ENCODE measurements at places on chromosomes 1 and 21.

DNA sequence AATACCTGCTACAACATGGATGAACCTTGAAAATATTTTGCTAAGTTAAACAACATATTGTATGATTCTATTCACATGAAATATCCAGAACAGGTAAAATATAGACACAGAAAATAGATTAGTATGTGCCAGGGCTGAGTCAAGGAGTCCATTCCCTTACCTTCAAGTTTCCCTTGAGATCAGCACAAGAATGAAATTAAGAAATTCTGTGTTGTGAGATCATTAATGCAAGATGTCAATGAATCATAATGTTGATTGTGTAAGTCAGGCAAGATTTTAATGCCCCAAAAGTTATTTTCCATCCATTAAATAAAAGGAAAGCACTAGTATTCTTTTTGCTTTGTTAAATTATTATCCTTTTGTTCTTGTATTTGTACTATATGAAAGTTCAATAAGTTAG is 139.4 kb downstream of the MRPL39 start:
- no peak for DNase-seq

- DNase-seq: no peak
Observed at GRCh38 chr1:243719476-243719875, 130.6 kb downstream of the AKT3 start.

GRCh38 chr1:68128157-68128556 is 77.7 kb upstream of the DIRAS3 start:
- DNase-seq: no peak

DNA sequence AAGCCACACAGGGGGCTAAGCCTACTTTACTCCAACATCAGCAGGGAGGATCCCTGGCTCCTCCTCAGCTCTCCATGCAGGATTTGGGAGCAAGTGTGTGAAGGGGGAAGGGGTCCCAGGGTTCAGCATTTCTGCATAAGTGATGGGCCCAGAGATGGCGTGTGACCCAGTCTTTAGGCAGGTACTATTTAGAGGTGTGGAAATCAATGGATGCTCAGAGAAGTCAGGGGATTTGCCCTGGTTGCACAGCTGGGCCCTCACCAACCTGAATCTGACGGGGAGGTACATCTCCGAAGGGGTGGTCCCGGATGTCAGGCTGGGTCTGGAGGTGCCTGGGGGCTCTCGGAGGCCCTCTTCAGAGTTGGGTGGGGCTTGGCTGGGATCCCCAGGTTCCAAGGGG is 6.9 kb upstream of the TCEA3 start:
- DNase-seq: no peak

GRCh38 chr21:41920476-41920875 is 33.3 kb downstream of the C2CD2 start:
- no peak for DNase-seq

DNA sequence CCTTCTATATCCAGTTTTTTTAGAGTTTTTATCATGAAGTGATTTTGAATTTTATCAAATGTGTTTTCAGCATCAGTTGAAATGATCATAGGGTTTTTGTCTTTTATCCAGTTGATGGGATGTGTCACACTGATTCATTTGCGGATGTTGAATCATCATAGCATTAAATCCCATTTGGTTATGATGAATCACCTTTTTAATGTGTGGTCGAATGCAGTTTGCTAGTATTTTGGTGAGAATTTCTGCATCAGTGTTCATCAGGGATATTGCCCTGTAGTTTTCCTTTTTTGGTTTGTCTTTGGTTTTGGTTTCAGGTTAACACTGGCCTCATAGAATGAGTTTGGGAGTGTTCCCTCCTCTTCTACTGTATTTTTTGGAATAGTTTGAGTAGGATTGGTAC is 80.3 kb downstream of the DIRAS3 start:
- DNase-seq: no peak

- DNase-seq: no peak
Observed at GRCh38 chr1:51498924-51499323, 20.1 kb downstream of the EPS15 start.

GRCh38 chr1:110069404-110070281 is 829 bp downstream of the ALX3 start:
- DNase-seq: no peak

GRCh38 chr1:2126331-2127186 is 68.0 kb downstream of the FAAP20 start:
- no peak for DNase-seq

Measured in cortex of kidney (tissue), 1 donor.